ENCODE measurements at places on chromosomes 13 and 19.

DNA sequence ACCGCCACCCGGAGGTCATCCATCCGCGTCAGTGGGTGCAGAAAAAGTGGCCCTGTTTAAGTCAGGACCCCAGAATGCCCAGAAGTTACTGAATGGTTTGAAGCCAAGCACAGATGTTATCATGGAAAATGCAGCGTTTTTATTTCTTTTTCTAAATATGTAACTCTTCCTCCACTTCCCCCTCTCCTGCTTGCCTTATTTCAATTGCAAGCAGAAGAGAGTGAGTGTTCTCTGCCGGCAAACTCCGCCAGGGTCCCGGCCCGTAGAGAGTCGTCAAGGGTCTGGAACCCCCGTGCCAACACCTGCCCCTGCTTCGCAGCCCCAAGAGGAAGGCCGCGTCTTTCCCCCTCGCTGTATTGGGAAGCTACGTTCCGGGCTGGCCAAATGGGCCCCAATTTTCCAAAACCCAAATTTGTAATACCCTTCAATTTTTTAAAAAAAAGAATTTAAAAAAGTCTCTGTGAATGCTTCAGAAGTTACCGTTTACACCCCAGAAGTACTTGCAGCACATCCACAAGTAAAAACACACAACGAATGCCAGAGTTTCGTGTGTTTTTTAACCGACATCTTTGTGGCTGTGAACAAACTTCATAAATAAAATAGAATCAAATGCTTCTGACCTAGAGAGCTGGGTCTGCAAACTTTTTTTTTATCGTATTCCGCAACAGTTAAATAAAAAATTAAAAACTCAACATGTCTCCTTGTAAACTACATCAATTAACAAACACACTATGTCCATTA lies 712 bp upstream of the PDX1 start:
- DNase-seq, result no peak

GRCh38 chr13:113431171-113431570 lies 22.1 kb downstream of the ADPRHL1 start:
- DNase-seq, result no peak

DNA sequence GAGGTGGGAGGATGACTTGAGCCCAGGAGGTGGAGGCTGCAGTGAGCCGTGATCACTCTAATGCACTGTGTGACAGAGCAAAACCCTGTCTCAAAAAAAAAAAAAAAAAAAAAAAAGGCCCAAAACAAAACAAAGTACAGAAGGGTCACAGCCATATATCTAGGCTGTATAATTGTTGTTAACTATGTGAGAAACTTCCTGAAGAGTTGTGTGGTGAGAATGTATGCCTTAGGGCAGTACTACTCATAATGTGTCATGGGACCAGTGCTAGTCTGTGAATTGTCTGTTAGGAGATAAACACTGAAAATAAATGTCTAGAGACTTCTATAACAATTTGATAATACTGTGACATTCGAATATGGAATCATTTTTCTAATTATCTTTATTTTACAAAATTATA lies 43.1 kb downstream of the PAN3 start:
- no peak for DNase-seq

DNA sequence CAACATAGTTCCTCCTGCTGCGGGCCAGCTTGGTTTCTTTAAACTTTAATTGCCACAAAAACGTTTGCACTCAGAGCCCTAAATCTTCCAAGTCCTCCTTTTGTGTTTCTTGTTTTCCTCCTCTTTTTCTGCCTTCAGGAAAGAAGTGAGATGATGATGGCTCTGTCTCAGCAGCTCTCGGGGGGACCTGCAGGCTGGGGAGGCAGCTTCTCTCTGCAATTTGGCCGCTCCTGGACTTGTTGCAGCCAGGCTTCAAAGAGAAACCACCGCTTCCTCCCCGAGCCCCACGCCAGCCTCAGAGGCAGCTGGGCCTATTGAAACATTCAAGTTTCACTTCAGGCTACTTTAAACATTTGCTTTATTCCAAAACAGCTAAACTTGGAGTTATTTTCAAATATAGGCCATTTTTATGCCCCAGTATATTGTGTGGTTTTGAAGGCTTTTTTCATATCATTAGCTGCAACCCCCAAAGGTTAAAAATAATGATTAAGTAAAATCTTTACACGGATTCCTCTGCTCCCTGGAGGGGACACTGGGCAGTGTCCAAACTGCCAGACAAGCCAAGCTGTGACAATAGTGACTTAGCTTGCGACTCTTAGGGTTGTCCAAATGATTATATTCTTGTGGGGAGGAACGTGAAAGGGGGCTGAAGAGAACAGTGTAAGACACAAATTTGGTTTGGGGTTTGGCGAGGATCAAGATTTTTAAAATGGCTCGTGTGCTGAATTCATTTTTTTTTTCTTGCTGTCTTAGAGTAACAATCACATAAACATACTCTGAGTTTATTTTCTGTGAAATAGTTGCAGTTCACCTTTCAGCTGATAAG lies 330.8 kb downstream of the DLEU7 start:
- DNase-seq, result peak; percentile 31

DNA sequence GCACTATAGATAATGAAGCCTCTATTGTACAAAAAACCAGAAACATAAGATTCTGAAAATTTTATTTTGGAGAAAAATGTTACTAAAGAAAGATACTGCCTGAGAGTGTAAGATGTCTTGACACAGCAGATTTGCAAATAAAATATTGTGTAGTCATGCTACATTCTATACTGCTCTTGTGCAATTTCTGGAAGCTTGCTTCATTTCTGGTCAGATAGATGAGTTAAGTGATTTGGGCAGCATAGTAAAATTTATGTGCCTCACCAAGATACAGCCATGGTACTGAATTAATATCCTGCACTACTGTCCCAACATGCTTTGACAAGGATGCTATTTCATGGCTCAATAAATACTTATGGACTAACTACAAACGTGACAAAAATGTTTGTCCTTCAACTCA lies 55.1 kb upstream of the STARD13 start:
- no peak for DNase-seq

DNA sequence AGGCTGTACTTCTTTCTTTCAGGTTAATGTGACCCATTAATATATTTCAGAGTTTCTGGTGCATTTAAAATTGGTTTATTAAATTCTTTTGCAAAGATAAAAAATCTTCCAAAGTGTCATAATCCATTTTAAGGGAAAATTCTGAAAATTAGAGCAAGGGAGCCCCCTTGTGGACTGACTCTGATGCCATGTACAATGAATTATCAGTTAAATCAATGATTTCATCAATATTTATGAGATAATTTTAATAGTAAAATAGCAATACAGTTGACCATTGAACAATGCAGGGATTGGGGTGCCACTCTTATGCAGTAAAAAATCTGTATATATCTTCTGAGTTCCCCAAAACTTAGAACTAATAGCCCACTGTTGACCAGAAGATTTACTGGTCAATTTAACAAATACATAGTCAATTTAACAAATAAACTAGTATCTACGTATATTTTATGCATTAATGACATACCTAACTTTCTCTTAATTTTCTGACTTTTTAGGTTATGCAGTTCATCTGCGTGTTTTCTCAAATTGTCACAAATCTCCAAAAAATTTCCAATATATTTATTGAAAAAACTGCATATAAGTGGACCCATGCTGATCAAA lies 479.1 kb upstream of the MIR17HG start:
- no peak for DNase-seq

DNA sequence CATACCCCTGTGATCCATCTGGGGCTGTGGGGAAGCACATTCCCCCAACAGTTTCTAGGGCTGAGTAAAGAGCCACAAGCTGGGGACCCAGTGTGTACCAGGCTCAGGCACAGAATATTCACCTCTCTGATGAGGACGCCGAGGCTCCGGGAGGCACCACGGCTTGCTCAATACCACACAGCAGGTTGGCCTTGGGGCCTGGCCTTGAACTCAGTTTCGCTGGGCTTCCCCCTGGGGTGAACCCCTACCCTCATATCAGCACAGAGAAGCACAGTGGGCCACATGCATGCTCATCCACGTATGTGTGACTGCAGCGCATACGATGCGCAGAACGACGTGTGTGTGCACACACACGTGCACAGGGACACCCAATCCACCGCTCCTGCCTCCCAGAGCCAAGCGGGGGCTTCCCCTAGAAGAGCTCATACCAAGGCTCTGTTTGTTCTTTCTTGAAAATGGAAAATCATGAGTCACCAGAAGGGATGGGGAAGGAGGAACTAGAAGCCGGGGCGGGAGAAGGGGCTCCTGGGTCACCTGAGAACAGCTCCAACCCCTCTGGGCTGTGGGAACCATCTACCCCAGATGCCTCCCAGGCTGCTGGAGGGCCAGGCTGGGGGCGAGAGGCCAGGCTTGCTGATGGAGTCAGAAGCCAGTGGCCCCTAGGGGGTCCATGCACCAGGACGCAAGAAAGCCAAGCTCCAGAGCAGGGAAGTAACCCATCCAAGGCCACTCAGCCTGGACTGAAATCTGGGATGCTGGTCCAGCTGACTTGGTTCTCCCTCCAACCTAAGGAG lies 4.9 kb upstream of the PDE4C start:
- no peak for DNase-seq

DNA sequence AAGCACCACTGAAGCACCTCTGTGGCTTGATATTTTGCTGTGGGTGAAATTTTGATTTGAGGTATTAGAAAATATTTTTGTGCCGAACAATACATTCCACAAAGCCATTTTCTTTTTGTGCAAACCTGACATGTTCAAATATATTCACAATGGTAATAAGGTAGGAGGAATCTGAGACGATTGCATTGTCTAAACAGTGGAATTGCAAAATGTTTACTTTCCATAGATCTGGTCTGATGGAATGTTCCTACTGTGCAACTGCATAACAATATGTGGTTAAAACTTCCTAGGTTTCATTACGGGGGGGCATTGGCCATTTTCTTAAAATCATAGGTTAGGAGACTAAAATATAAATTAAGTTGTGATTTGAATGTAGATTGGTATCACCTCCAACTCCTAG lies 42.7 kb upstream of the AKAP11 start:
- DNase-seq, result no peak

GRCh38 chr13:98890186-98890585 lies 87.7 kb downstream of the DOCK9 start:
- DNase-seq, result no peak

DNA sequence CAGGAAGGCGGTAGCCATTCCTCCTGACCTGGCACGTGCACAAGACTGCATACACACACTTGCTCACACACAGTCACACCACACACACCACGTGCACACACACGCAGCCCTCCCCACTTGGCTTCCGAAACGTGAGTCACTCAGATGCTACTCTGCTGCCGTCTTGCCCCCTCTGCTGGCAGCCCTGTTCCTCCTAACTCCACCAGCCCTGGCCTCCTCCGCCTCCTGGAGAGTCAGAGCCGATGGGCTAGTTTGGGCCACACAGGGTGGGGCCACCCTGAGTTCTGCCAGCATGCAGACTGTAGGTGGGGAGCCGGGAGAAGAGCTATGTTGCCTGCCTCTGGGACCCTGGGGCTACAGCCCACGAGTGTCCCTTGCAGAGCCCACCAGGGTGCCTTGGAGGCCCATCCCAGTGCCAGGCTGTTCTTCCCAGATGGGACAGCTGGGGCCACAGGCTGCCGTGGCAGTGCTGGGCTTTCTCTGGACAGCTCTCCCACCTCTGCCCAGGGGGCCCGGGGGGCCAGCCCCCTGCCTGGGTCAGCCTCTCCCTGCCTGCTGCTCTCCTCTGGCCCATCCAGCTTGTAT lies 12.1 kb downstream of the PIN1 start:
- no peak for DNase-seq

- DNase-seq, result no peak
Measured at GRCh38 chr19:31340042-31341025, 8.9 kb downstream of the TSHZ3 start.

Data from activated gamma-delta T cell treated with anti-CD3 and anti-CD28 coated beads, Interleukin-2, amount 50 U/mL, for 16 hours (primary cell).